NCI-H446 treated with DMSO at 0.1 percent for 48 hours (cell line): ENCODE measurements at places on chromosomes 1 and 21.

- no peak for DNase-seq
Observed at GRCh38 chr1:147613506-147613905, 56.8 kb downstream of the ACP6 start.

DNA sequence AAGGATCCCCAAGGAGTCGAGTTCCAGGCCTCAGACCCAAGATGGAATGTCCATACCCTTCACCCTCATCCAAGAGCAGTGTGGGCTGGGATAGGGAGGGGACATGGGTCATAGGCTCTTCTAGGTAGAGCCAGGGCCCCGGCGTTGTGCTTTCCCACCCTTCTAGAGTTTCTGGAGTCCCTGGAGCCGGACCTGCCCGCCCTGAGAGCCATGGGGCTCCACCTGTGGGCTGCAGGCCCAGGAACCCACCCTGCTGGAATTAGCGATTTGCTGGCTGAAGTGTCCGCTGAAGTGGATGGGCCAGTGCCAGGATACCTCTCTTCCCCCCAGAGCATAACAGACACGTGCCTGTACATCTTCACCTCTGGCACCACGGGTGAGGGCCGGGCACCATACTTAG, 1.1 kb downstream of the SLC27A3 start:
- no peak for DNase-seq

DNA sequence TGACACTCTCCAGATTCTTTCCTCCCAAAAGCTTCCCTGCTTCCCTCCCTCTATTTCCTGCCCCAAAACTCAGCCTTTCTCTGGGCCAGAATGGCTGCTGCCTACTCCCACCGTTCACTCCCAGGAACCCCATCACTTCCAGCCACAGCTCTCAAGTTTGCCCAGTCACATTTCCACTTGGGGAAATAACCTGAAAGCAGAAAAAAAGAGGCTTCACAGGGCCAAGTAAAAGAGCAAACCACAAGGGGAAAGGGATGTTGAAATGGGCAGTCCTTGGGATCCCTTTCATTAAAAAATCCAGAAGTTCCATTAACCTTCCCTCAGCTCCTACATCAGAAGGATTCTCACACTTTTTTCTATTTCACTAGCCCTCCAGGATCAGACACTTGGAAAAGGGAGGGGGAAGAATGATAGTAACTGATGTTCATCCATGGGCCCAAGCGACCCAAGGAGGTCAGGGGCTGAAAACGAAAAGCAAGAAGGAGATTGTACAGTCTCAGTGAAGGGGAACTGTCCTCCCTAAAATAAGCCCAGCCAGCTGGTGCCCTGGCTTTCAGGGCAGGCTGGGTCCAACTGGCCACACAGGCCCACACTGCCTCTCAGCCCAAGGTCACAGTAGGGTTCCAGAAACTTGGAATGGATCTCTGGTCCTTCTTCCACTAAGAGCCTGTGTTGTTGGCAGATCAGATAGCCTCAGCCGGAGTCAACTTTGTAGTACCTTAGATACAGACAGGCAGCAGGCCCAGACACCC, 49.7 kb downstream of the DMAP1 start:
- no peak for DNase-seq

GRCh38 chr1:27806758-27807157, 23.8 kb upstream of the PPP1R8 start:
- no peak for DNase-seq

- no peak for DNase-seq
Observed at GRCh38 chr1:230749635-230750034, 2.4 kb downstream of the CAPN9 start.

DNA sequence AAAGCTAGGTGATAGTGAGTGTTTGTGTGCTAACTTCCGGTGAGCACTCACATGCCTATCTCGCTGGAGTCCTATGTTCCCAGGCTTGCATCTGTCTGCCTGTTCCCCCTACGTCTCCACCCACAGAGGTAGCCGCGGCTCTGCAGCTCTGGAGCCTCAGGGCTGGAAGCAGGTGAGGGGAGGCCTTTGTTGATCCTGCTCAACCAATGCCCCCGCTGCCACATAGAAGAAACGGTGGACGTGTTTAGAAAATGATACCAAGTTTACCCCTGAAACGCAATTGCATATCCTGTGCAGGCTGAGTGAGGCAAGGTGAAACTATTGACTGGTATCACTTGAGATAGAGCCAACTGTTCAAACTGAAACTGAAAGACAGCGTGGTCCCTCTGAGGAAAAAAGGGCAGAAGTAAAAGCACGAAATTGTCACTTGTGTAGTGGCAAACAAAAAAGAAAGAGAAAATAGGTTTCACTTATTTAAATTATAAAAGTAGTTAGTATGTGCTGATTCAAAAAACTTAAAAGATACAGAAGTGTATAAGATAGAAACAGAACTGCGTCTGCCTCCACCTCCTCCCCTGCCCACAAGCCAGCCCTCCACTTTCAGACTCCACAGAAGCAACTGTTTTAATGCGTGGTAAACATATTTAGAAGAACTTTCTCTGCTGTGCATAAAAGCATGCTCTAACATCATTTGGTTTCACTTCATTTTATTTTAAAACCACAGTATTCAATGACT, 38.6 kb upstream of the ETS2 start:
- DNase-seq: no peak

- no peak for DNase-seq
Observed at GRCh38 chr1:54812801-54813484, 11.8 kb upstream of the TTC22 start.

- DNase-seq: no peak
Observed at GRCh38 chr1:51750218-51750617, 128.3 kb downstream of the NRDC start.
